ENCODE measurements at places on chromosomes 1 and 21. TPM values are rescaled to one million over a fixed set of nuclear protein-coding genes. Genes with fewer than 3 reads are reported as not detected.

FAM78B gene
- 3.9 TPM for polyA plus RNA-seq

DMBX1 gene
- not detected for polyA plus RNA-seq

OSCP1 gene
- polyA plus RNA-seq: 6.1 TPM

GCSAML gene
- polyA plus RNA-seq: 0.11 TPM

CEPT1 gene
- 25.8 TPM for polyA plus RNA-seq

ADORA1 gene
- 5.3 TPM for polyA plus RNA-seq

CELA2A gene
- polyA plus RNA-seq: 0.35 TPM

- DNase-seq: no peak
These were observed 12.1 kb downstream of the PLXNA2 start for GRCh38 chr1:208231881-208232661.

DNA sequence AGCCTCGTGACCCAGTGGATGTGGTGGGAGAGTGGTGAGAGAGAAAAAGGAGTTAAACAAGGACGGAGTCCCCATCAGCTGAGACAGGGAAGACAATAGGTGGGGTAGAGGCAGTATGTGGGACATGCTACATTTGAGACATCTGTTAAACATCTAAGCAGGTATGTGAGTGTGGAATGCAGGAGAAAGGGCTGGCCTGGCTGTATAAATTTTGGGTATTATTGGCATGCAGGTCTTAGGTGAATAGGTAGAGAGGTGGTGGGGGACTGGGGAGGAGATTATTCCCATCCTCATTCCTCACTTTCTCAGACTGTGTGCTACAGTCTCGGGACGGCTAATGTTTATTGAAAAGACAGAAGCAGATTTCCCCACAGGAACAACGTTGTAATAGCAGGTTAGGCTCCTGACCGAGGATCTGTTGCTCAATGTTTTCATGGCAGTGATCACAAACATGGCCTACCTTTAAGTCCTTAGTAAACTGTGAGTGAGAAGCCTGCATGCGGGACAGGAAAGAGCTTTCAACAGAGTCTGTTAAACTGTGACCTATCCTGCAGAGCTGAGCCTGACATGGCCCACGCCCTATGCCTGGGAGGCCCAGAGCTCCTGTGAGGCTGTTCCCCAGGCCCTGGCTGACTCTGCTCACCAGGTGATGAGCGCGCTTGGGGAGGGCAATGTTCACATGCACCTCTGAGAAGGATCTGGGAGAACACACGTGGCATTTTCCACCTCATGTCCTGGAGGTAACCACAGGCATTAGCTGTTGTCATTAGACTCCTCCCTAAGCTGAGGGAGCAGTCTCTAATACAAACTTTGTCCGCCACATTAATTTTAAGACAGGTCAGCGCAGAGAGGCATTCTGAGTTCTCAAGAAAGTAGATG is 16.5 kb downstream of the VSIG8 start:
- DNase-seq: no peak

- no peak for DNase-seq
These were observed 67.8 kb downstream of the POU2F1 start for GRCh38 chr1:167288390-167289074.

GRCh38 chr1:206842854-206843253 is 22.6 kb upstream of the IL20 start:
- no peak for DNase-seq

DNA sequence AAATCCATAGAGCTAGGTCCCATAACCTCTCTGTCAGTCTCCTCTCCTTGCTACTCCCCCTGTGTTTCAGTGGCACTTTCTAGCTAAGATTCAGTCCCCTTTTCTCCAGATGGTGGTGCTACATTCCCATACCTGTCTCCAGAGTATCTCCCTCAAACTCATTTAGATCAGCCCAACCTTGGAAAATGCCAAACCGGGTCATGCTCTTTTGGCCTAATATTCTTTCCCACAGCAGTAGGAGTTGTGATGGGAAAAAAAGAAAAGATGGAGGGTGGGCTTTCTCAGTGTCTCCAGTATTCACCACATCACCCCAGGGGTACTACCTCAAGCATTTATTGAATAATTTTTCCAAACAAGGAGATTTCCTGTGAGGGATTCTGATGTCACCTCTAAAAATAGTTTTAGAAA is 3.2 kb upstream of the RXFP4 start:
- peak; percentile 48 for DNase-seq

GRCh38 chr1:201318504-201319340 is 35.4 kb downstream of the PKP1 start:
- DNase-seq: no peak

DNA sequence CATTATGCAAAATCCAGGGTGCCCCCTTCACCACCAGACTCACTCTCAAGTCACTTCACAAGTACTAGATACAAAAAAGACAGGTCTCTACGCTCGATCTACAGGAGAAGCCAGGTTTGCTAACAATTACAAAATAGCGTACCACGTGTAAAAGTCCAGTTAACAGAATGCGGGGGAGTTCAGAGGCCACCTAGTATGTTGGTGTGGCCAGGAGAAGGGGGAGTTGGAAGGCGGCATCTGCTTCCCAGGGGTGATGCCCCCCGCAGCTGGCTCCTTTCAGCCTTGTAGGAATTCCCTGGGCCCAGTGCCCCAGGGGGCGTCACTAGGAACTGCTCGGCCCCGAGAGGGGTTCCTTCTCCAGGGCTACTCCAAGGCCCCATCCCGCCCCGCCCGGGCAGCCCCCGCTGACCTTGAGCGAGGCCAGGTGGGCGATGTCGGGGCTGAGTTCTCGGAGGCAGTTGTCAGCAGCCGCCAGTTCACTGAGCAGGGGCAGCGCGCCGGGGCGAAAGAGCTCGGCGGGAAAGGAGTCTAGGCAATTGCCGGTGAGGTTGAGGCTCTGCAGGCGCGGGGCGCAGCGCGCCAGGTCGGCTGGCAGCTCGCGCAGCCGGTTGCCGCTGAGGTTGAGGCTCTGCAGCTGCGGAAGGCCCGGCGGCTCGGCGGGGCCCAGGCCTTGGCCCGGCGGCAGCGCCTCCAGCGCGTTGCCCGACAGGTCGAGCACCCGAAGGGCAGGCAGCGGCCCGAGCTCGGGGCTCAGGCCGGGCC is 664 bp downstream of the LRRC47 start:
- DNase-seq: no peak

DNA sequence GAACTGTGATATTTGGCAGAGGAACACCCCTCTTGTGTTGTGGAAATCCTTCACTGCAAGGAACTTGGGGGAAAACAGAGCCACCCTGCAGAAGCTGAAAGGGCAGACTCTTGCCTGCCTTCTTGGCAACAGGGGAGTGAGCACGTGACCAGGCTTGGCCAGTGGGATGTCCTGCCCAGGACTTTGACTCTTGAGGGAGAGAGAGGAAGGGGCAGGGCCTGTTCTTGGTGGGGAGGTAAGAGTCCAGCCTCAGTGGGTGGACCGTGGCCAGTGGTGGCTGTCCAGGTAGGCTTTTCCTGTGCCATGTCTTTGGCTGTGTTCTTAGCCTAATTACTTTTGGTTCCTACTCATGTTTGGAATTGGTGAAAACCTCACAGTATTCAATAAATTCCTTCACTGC is 8.6 kb upstream of the AK2 start:
- DNase-seq: no peak

DNA sequence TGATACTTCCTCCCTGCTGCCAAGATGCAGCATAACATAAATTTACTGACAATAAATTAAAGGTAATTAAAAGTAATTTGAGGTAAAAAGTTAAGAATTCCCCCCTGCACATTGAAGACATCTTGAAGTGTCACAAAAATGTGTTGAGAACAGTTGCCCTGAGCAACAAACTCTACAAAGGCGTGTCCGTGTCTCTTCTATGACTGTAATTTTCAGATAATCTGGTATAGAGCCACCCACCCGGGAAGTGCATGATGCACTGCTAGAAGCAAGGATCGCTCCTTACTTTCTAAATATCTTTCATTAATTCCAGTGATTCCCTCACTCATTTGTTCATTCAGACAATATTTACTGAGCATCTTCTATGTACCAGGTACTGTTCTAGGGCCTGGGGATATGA is 11.0 kb upstream of the CASQ1 start:
- DNase-seq: no peak

GRCh38 chr1:26582836-26583460 is 53.4 kb downstream of the RPS6KA1 start:
- DNase-seq: no peak

DNA sequence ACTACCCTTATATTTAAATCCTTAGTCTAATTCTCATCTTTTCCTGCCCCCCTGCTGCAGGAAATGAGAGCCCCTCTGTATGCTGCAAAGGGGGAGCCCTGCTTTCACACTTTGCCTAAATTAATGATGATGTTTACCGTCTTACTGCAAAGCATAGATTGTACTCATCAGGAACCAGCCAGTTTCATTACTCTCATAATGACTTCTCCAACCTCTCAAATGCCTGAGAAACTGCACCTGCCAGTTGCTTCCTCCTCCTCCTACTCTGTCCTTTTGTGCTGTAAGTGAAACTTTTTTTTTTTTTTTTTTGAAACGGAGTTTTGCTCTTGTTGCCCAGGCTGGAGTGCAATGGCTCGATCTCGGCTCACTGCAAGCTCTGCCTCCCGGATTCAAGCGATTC is 101.7 kb downstream of the ADSS2 start:
- DNase-seq: no peak

GRCh38 chr1:66570196-66570595 is 36.2 kb downstream of the SGIP1 start:
- DNase-seq: no peak

Measured in forelimb muscle (tissue), 1 donor.